Naive thymus-derived CD8-positive, alpha-beta T cell (primary cell): ENCODE measurements at places on chromosomes 3 and 15. TPM values are rescaled to one million over a fixed set of nuclear protein-coding genes. Genes with fewer than 3 reads are reported as not detected.

DNA sequence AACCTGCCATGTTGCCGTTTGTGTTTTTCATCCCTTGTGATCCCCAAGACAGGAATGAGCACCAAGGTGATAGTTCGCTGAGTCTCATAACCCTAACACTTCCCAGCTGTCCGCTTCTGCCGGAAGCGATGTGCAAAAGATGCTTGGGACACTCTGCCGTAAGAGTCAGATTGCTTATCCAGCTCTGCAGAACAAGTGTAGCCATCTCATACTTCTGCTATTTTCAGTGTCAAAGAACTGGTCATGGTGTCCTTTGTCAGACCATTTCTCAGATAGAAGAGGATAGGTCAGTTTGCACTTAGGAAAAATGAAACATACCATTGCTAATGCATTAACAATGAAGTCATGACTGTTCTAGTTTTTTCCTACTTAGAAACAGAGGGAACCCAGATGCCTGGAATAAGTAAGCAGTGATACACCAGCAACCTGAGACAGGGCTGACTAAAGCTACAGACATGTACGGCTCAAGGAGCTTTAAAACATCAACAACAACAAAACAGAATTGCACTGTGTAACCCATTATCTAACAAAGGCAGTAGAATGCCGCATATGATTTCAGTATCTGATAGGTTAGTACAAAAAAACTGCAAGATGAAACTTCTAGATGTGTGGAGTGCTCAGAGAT, 134.0 kb upstream of the IL12A start:
- H3K27me3 ChIP-seq: peaks cover 16% of the 10 kb centered on the region
- no peaks in the 10 kb centered on the region for H3K36me3 ChIP-seq
- DNase-seq: no peak
- no peak overlapping the region for H3K27ac ChIP-seq
- no peak overlapping the region for H3K4me3 ChIP-seq
- H3K4me1 ChIP-seq: peaks cover 2% of the 10 kb centered on the region

DNA sequence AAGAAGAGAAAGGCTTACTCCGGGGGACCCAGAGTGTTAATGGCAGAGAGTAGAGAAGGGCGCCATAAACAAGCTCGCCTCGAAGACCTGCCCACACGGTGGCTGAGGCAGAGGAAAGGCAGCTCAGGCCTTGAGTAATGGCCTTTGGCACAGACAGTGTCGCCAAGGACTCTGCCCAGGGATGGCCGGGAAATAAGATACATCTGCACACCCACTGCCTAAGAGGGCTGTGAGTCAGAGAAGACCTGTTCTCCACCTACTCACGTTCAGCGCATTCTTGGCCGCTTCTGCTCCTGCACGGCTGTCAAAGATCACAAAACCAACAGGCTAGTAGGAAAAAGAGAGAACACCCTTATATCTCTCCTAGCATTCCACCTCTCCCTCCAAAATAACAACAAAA, 26.2 kb downstream of the RBPMS2 start:
- DNase-seq: no peak
- no peaks in the 10 kb centered on the region for H3K36me3 ChIP-seq
- peaks cover 2% of the 10 kb centered on the region for H3K4me1 ChIP-seq
- H3K4me3 ChIP-seq: no peak overlapping the region
- H3K27me3 ChIP-seq: peaks cover 6% of the 10 kb centered on the region

Gene STRIT1
- not detected for total RNA-seq

Gene DUOX1
- not detected for total RNA-seq
